Activated naive CD8-positive, alpha-beta T cell treated with anti-CD3 and anti-CD28 coated beads for 36 hours (primary cell): ENCODE measurements at places on chromosomes 1 and 21. TPM values are rescaled to one million over a fixed set of nuclear protein-coding genes. Genes with fewer than 3 reads are reported as not detected.

DNA sequence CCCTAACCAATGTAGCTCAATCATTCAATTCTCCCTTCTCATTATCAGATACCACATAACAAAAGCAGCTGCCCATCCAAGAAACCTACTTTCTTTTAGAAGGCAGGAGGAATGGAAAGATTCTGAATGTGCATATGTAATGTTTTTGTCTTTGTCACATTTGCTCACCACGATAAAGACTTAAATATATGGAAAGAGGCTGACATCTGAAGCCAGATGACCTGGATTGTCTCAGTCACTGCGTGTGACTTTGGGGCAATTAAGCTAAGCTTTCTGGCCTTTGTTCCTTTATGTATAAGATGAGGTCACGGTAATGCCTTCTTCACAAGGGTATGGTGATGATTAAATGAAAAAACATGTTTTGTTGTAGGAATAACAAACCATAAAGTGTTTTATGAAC is 42.6 kb downstream of the LRRC52 start:
- peaks cover 4% of the 10 kb centered on the region for H3K4me1 ChIP-seq
- H3K36me3 ChIP-seq: no peaks in the 10 kb centered on the region
- H3K27ac ChIP-seq: no peak overlapping the region

DNA sequence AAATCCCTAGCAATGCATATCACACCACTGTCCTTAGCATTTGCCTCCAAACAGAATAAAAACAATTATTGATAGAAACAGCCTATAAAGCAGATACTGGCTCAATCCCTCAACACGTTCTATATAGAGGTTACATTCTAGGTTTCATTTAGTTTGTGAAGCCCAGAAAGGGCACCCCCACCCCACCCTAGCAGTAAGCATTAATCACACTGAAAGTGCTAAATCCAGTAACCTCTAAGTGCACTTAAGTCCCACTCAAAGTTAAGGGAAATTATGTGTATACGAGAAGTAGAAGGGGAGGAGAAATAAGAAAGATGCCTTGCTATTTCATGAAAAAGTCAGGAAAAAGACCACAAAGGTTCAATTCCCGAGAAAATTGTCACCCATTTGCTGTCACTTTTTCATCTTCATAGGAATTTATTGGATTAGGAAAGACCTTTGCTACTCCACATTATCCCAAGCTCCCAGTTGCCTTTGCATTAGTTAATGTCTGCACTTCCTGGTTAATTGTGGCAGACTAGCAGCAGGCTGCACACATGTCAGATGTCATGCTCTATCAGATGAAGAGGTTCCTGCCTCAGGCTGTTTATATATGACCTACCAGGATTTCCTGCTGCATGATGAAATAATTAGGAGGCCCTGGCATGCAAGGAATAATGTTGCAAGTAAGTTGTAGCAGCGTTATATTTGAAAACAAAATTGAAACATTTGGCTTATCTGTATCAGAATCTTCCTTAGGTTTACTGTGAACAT is 54.5 kb upstream of the LHX8 start:
- no peak for DNase-seq
- H3K36me3 ChIP-seq: no peaks in the 10 kb centered on the region
- no peaks in the 10 kb centered on the region for H3K4me1 ChIP-seq
- H3K27me3 ChIP-seq: no peaks in the 10 kb centered on the region

- H3K27ac ChIP-seq: no peak overlapping the region
- H3K4me1 ChIP-seq: no peaks in the 10 kb centered on the region
- H3K4me3 ChIP-seq: no peak overlapping the region
- DNase-seq: no peak
Measured at GRCh38 chr1:184482136-184482535, 95.3 kb downstream of the C1orf21 start.

GRCh38 chr1:54950006-54950368 is 30.4 kb upstream of the TMEM61 start:
- peaks cover 3% of the 10 kb centered on the region for H3K4me1 ChIP-seq
- no peaks in the 10 kb centered on the region for H3K36me3 ChIP-seq
- no peak overlapping the region for H3K4me3 ChIP-seq

- H3K4me3 ChIP-seq: no peak overlapping the region
- H3K36me3 ChIP-seq: no peaks in the 10 kb centered on the region
- H3K27me3 ChIP-seq: peaks cover 37% of the 10 kb centered on the region
- no peak for DNase-seq
- H3K4me1 ChIP-seq: peaks cover 12% of the 10 kb centered on the region
Measured at GRCh38 chr1:50983219-50983802, 13.3 kb downstream of the CDKN2C start.

The DNAJC28 gene
- 0.23 TPM for total RNA-seq

The HENMT1 gene
- 26.4 TPM for total RNA-seq

The PPM1J gene
- 0.94 TPM for total RNA-seq

The DNASE2B gene
- not detected for total RNA-seq
